ENCODE measurements at places on chromosomes 1 and 21.
A peak's percentile ranks its signal among the peaks of the same experiment; 100 is the strongest.

DNA sequence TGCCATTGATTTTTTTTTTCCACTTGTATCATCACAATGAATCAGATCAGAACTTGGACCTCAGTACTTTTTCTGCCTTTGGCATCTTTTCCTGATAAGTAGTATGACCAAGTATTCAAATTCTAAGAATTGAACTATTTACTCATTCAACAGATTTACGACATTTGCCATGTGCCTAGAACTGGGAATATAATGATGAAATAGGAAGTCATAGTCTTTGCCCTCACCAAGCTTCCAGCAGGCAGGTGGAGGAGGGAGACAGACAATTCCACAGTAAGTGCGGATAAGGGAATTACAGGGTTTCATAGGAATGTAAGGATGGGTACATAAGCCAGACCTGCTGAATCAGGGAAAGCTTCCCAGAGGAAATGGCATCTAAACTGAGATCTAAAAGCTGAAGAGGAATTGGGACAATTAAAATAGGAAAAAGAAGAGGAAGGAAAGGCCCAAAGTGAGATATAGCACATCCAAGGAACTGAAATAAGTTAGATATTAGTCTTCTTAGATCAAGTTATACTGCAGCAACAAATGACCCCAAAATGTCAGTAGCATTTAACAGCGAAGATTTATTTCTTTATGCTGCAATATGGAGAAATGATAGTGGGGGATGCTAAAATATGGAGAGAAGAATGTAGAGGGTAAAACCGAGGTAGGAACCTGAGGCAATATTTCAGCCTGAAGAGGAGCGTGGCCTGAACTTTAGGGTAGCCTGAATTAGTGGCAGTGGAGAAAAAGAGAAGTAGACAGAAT, 5.3 kb upstream of the DDX59 start:
- DNase-seq, result no peak

GRCh38 chr1:11643782-11644181, 10.4 kb downstream of the FBXO2 start:
- no peak for DNase-seq

GRCh38 chr1:112759228-112759627, 44.1 kb upstream of the PPM1J start:
- no peak for DNase-seq

- DNase-seq, result no peak
Measured at GRCh38 chr1:157880621-157881020, 39.0 kb upstream of the CD5L start.

DNA sequence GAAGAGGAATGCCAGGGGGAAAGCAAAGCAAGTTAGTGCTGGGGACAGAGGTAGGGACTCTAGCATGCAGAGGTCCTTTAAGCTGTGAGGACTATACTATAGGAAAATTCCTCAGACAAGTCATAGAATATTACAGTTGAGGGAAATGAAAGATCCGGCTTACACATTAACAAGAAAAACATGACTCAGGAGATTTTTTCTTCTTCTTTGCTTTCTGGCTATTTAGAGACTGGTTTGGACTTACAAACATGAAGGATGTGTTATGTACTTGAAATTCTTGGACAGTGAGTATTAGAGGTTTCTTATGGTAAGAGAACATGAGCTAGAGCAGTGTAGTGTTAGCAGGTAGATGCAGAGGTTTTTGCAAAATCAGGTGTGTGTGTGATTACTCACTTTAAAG, 24.9 kb downstream of the USP25 start:
- DNase-seq, result no peak

- peak; percentile 44 for DNase-seq
Measured at GRCh38 chr1:31593770-31594632, 17.7 kb downstream of the TINAGL1 start.

- DNase-seq, result no peak
Measured at GRCh38 chr1:72357411-72357810, 75.1 kb upstream of the NEGR1 start.

DNA sequence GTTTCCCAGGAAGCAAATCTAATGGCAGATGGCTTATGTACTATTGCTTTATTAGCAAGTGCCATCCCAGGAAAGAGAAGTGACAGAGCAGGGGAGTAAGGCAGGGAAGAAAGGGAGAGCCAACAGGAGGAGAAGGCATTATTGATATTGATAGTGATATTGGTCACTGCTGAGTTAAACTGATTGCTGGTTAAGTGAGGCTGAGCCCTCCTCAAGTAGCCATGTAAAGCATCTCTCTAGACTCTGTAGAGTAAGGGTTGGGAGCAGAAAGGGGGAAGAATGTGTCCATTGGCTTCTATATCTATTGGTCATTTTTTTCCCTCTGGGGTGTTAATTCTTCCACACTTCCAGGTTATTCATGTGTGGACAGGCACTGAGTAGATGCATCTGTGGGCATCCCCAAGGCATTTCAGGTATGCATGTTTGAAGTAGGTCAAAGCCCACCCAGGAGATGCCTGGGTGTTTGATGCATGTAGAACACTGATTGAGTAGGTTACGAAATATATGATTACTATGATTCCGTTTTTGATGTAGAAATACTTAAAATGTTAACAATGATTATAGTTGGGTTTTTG, 290.5 kb upstream of the DPYD start:
- no peak for DNase-seq

DNA sequence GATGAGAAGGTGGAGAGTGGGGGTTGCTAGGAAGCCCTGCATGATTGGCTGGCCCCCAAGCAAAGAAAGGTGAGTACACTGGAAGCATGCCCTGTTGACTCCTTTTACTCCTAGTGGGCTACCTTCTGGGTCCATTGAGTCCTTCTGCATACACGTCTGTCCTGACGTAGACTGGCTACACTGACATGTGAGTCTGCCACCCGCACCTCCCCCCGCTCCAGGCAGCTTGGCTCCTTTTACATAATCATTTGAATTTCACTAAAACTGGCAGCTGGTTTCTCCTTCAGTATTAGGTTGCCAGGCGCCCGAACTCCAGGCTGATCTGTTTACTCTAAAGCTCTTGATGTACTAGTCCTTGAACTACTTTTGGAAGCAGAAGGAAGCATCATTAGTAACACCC, 8.7 kb downstream of the MRPS21 start:
- no peak for DNase-seq

DNA sequence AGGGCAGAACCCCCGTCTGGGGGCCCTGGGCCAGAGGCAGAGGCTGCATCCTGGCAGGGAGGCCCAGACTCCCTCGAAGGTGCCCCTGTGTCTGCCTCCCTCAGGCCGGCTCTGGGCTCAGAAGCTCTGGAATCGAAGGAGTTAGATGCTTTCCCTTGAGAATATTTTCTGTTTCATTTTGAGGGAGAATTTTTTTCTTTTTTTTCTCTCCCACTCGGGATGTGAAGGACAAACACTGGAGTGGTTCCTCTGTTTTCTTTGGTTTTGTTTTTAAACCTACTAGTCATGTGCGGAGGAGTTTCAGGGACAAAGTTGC, 44.7 kb downstream of the PRDM16 start:
- DNase-seq, result no peak

- DNase-seq, result no peak
Measured at GRCh38 chr1:187074445-187075048, 245.8 kb downstream of the PLA2G4A start.

- no peak for DNase-seq
Measured at GRCh38 chr1:6071219-6071618, 25.5 kb downstream of the KCNAB2 start.

- no peak for DNase-seq
Measured at GRCh38 chr1:30518186-30518585, 205.2 kb downstream of the MATN1 start.

- DNase-seq, result no peak
Measured at GRCh38 chr21:40015818-40016217, 148.6 kb downstream of the PCP4 start.

DNA sequence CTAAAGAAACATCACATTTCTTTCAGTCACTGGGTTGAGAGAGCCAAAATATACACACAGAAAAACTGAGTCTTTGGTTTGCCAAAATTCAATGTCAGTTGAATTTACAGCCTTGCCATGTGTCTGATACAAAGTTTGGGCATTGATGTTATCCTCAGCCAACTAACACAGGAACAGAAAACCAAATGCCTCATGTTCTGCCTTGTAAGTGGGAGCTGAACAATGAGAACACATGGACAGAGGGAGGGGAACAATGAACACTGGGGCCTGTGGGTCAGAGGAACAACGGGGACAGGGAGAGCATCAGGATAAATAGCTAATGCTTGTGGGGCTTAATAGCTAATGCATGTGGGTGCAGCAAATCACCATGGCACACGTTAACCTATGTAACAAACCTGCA, 39.6 kb upstream of the C21orf91 start:
- no peak for DNase-seq

GRCh38 chr1:115655916-115656315, 14.1 kb downstream of the VANGL1 start:
- DNase-seq, result no peak

DNA sequence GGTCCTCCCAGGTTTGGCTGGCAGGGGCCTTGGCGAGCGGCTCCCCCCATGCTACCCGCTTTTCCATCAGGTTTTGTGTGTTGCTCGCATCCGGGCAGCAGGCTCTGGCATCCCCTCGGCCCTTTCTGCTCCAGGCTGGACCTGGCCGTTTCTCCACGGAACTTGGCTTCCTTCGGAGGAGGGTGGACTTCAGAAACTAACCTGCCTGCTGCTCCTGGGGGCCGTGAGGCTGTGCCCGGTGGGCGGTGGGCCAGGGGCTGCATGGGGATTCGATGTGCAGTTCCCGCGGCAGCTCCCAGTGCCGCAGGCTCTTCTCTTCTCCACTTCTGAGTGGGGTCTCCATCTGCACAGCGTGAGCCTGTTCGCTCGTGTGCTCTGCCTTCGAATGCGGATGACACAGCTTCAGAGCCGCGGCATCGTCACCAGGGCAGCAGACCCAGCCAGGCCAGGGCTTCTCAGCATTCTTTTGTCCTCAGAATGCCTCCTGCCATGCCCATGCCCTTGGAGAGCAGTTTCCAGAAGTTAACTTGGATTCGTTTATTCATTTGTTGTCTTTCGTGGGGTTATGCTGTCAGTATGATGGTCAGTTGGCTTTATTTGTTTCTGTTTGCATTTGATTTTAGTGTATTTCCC, 36.4 kb downstream of the PRKCZ start:
- no peak for DNase-seq

- DNase-seq, result no peak
Measured at GRCh38 chr1:225813214-225813964, 3.5 kb downstream of the EPHX1 start.

GRCh38 chr1:198681831-198682759, 43.3 kb downstream of the PTPRC start:
- DNase-seq, result peak; percentile 76

DNA sequence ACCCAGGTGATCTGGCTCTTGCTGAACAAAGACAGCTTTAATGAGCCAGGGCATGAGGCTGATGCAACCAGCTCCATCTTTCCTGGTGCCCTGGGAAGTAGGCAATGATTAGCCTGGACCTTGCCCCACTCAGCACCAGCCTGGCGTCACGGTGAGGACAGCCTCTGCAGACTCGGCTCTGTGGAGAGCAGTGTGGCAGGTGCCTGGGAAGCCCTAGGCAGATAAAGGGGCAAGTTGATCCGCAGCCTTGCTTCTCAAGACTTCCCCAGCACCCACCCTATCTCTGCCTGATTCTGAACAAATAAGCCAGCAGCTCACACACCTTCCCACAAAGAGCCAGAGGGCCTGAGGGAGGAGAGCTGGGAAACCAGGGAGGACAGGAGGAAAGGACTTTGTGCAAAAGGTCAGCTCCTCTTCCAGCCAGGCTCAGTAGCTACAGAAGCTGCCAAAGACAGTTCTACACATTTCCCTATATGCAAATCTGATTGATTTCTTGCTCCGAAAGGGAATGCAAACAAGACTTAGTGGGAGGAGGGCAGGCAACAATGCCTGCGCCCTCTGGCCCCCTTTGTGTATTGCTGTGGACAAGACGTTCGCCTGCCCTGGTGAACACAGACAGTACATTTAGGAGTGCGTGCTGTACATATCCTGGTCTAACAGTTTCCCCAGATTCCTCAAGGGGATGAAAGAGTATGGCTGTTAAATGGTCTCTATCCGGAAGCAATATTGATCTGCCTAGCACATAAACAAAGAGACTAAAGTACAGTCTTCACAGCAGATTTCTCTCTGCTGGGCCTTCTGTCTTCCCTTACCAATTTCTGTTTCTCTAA, 63.8 kb downstream of the BCAR3 start:
- DNase-seq, result no peak

- DNase-seq, result no peak
Measured at GRCh38 chr1:26021647-26022403, at the start of gene EXTL1. Gene EXTL1, plus strand, starts transcription at chr1:26021775. Its CDS starts 872 bp downstream, at chr1:26022647.

DNA sequence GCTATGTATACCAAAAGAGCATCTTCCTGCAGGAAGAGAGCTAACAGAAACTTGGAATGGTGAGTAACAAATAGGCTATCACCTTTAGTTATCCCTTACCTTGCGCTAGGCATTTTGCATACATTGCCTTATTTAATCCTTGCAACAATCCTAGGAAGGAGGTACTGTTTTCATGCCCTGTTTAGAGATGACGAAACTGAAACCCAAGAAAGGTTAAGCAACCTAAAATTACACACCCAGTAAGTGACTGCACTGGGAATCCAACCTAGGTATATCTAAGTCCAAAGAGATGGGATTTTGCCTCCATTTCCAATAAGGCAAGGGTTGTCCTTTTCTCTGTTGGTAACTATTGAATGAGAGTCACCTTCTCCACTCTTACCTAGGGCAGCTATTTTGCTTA, 144.5 kb downstream of the TM2D1 start:
- DNase-seq, result no peak

GRCh38 chr1:112575154-112575804, 43.7 kb downstream of the ST7L start:
- no peak for DNase-seq

DNA sequence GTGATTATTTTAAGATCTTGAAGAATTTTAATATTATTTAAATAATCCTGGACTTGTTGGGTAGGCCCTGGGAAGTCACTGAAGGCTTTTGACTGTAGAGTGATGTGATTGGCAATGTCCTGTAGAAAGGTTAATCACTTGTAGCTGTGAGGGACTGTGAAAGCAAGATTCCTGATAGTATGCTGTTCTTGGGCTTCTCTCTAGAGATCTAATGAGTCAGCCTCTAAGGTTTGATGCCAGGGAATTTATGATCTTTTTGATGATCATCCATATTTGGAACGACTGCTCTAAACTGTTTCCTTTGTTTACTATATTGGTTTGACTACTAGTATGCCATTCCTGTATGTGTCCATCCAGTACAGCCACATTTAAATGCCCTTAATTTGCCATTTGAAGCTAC, 56.5 kb downstream of the CAMSAP2 start:
- no peak for DNase-seq

GRCh38 chr21:39072468-39072867, 110.8 kb downstream of the PSMG1 start:
- DNase-seq, result no peak

DNA sequence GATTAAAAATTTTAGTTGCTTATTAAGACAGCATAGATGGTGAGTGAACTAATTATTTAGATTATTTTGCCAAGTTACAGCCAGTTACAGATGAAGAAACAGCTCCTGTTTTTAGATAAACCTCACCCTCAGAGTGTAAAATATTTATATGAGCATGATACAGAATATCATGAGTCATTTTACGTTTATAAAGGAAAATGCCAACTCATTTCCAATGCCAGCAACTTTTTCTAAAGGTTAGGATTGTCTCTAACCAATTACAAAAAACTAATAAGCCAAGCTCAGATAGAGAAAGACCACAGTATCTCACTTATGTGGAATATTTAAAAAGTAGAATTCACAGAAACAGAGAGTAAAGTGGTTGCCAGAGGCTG, 590.1 kb downstream of the LTN1 start:
- DNase-seq, result no peak

All from T-helper 2 cell (primary cell).